Right kidney (tissue), 9 donors: ENCODE measurements at places on chromosomes 6 and 20.
A peak's percentile ranks its signal among the peaks of the same experiment; 100 is the strongest.

DNA sequence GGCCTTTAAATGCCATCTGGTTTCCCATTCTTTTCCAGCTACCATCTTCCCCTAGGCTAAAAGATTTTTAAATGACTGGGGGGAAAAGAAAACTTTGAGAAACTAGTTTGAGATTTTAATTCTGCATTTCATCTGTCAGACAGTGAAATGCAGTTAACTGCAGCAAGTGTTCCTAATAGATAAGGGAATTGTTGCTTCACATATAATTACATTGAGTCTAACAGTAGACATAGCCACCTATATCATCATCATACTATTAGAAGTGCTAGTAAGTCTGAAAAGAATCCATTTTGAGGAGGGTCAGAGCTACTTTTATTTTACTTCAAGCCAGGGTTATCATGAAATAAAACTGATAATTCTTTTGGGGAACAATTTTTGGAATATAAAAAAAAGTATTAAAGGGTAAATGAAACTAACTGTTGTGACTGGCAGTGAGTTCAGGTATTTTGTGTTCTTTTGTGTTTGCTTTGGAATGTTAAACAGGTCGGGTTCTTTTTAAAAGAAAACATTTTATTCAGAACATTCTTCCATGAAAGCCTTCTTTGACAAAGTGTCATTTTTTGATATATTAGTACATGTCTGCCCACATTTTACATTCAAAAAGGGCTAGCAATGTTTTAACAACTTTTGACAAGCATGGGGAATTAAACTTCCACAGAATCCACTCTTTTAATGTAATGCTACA is 170.1 kb downstream of the HS3ST5 start:
- no peak for DNase-seq

GRCh38 chr6:17542243-17542642 is 57.9 kb upstream of the FAM8A1 start:
- DNase-seq = no peak

- no peak for DNase-seq
These were observed 65.0 kb upstream of the SIRPG start for GRCh38 chr20:1722513-1723050.

- no peak for DNase-seq
These were observed 212.3 kb upstream of the TBX18 start for GRCh38 chr6:84976526-84977362.

DNA sequence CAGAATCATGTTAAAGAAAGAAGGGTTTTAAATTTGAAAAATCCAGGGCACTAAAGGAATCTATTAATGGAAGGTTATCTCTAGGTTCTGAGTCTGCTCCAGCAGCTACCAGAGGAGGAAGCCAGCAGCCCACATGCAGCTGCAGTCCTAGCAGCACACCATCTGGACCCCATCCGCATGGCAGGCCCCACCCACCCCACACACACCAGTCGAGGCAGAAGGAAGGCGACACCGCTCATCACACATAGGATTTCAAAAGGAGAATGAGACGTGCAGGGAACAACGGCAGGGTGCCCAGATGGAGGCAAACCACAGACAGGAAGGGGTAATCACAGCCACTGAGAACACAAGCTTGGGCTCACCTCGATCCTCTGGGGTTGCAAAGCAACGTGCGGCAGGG is 78.9 kb downstream of the GINS1 start:
- DNase-seq = no peak

DNA sequence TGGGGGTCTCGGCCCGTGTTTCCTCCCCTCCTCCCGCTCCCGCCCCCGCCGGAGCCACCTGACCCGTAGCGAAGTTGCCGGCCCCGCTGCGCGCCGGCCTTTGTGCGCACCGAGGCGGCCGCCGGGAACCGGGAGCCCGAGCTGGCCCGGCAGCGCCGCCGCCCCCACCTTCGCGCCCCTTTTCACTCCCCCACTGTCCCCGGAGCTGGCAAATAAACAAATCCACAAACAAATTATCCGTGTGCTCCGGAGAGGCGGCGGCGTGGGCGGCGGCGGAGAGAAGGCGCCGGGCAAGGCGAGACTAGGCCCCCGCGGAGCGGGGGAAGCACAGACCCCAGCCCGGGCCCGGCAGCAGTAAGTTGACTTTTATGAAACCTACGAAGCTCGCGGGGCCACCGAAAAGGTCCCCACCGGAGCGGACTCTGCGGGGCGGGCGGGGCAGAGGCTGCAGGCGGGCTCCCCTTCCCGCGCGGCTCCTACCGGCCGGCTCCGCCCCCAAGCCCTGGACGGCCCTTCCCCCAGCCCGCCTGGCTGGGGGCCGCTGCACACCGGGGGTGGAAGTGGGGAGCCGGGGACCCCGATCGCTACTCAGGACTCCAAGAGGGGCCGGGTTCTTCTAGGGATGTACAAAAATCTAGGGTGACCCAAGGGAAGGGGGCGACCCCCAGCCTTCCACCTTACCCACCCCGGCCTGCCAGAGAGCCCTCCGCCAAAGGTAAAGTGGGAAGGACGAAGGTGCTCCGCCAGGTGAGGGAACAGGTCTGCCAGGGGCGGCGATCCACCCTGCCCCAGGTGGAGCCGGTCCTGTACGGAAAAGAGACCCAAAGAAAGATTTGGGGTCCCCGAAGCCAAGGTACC is 40.7 kb downstream of the YTHDF1 start:
- peak; percentile 16 for DNase-seq

- DNase-seq = no peak
These were observed 119.6 kb upstream of the RNF24 start for GRCh38 chr20:4134861-4135379.

- DNase-seq = no peak
These were observed 44.0 kb downstream of the RANBP9 start for GRCh38 chr6:13667655-13668054.

DNA sequence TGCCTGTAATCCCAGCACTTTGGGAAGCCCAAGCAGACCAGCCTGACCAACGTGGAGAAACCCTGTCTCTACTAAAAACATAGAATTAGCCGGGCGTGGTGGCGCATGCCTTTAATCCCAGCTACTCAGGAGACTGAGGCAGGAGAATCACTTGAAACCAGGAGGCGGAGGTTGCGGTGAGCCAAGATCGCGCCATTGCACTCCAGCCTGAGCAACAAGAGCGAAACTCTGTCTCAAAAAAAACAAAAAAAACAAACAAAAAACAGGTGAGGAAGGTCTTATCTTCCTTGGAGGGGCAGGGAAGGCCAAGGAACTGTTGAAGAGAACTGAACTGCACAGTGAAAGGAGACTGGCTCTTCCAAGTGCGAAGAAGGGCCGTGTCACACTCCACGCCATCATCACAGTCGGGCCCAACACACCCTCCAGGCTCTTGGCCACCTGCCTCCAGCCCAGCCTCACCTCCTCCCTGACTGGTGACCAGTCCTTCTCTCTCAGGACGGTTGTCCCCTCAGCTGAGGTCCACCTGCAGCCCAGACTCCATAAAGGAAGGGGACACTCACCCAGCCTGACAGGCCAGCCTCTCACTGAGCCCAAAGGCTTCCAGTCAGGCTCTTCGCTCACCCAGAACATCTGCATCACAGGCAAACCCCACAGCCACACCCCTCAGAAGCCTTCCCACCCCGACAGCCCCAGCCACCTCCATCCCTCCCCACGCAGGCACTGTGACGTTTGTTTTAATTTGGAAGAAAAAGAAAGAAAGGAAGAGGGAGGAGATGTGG is 4.1 kb downstream of the ZC3H12D start:
- DNase-seq = no peak

- no peak for DNase-seq
These were observed 108.5 kb upstream of the NHSL1 start for GRCh38 chr6:138607478-138608433.

- no peak for DNase-seq
These were observed 912 bp upstream of the OR12D3 start for GRCh38 chr6:29376003-29376402.

GRCh38 chr6:16690608-16691142 is 70.6 kb downstream of the ATXN1 start:
- DNase-seq = no peak

DNA sequence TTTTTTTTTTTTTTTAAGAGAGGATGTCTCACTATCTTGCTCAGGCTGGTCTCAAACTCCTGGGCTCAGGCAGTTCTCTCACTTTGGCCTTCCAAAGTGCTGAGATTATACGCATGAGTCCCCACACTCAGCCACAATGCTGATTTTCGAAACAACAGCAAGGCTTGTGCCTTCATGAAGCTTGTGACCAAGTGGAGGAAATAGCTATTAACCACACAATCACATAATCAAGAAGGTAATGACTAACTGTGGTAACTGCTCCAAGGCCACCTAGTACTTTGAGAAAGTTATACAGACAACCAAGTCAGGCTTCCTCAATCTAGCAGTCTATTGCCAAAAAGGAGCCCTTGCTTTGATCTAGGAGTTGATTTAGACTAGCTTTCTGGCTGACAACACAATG is 46.3 kb downstream of the SOD2 start:
- no peak for DNase-seq

- DNase-seq = no peak
These were observed 38.1 kb downstream of the SYNE1 start for GRCh38 chr6:152598901-152599537.

- DNase-seq = no peak
These were observed 24.1 kb upstream of the TRIM27 start for GRCh38 chr6:28947831-28948270.

- no peak for DNase-seq
These were observed 46.6 kb downstream of the SCGN start for GRCh38 chr6:25698631-25699030.

DNA sequence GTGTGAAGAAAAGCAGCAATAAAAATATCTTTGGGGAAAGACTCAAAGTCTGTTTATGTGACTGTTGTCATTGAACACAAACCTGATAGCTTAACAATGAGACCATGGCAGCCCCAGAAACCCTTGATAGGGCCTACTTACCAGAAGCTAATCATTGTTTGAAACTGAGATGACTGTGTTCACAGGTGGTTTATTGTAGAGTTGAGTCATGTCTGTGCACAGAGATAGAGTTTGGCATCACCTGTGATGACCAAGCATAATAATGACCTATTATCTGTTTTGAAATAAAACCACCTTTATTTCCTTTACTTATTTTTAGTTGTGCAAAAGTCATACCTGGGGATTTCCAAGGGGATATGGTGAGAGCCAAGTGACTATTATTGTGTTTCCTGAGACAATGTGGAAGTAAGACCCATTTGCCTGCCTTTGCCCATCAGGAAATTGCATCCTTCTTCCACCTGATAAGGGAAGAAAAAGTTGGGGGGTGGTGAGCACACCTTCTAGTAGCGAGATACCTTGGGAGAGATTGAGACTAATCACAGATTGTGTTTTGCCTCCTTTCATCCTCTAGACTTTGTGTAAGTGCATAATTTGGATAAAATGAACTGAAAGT is 456.9 kb upstream of the JAG1 start:
- DNase-seq = no peak

DNA sequence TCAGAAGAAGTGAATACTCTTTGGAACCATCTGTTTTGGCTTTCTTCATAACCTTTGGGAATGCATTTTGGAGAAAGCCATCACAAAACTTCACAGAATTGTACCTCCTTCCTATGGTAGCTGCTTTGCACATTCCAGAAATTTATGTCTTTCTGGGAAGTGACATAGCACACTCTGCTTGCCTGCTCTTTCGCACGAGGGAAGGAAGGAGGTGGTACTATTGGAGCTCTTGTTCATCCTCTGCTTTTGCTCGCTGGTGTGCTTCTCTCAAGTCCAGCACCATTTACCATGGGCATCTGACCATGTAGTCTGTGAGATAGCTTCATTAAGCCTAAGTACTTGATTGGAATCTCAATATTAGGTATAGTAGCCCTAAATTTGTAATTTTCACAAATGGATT is 473.3 kb upstream of the SLC35B3 start:
- DNase-seq = no peak

DNA sequence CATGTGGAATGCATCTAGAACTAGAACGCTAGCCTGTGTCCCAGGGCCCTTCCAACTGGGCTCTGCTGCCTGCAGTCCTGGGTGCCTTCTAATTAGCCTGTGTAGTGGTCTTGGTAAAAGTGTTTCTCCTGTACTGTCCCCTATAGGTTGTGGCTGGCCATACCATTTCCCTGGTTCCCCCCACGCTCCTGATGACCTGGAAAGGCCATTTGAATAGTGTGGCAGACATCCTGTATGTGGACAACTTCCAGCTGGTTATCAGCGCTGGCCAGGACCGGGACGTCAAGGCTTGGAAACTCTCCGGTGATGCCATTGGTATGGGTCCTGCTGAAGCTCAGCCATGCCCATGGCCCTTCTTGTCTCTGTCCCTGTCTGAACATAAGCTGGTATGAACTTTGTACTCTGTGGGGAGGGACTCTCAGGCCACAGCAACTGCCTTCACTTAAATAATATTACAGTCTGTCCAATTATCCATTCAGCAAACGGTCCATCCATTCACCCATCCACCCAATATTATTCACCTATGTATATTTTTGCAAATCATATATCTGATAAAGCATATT is 60.7 kb downstream of the SUN5 start:
- DNase-seq = no peak

DNA sequence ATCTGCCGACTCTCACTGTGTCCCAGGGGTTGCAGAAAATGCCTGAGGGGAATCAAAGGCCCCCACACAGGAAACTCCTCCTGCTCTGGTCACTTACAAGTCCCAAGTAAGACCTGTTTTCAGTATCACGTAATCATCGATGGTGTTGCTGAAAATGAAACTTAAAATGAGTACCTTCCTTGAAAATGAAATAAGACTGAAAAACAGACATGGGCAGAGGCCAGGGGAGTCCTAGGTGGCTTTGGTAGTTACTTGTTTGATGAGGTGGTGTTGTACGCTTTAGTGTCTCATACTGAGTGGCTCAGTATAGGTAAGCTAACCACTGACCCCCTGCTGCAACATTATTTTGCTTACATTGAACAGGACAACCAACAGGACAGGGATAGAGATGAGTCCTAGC is 43.0 kb upstream of the SYNCRIP start:
- no peak for DNase-seq

- no peak for DNase-seq
These were observed 53.1 kb downstream of the CPNE5 start for GRCh38 chr6:36786055-36786675.

DNA sequence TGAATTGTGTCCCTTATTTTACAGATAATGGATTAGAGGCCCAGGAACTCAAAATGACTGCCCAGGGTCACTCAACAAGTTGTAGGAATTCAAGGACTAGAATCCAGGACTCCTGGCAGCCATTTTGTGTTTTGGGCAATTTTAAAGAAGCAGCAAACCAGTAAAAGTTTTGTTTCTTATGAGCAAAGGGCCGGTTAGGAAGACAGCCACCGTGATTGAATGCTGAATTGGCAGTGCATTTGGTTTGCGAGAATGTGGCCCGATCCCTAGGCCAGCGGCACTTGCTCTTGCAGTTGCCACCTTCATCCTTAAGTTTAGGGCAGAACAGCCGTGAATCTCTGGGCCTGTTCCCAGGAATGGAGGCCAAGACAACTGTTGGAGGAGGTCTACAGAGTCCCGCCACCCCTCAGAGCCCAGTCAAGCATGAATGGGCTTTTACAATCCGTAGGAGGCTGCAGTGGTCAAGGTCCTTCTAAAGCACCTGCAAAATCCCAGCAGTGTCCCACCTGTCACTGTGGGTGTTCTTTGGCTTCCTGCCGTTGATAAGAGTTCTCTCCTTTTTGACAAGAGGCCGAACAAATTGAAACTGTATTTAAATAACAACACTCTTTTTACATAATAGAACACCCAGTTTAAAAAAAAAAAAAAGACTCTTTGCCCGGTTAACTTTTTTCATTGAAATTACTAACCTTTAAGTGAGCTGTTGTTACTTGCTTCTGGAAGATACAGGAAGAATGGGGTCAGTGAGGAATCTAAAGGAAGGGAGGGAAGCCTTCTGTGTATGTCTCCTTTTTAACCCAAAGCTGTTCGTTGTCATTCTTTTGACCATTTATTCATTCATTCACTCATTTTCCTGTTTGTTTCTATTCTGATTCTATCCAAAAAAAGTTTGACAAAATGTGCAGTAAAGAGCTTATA is 68.7 kb downstream of the PHACTR2 start:
- no peak for DNase-seq

GRCh38 chr6:165218829-165219228 is 90.6 kb downstream of the C6orf118 start:
- DNase-seq = no peak
